Neuronal stem cell (in vitro differentiated cells): ENCODE measurements at places on chromosomes 4 and X.

DNA sequence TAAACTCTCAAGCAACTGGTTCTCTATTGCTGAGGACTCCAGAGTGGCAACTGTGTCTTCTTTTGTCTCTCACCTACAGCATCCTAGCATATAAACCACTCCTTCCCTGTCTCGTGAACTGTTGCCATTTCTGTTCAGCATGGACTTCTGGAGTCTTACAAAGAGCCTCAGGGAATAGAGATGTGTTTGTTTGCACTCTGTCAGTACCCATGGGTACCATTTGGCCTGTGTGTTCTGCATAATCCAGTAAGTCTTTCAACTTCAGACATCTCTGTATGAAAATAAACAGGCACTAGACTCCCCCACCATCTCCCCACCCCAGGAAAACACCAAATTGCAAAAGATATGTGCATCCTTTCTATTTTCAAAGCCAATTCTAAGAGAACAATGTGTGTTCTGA is 1351.6 kb upstream of the PABPC4L start:
- DNase-seq = peak; percentile 2

GRCh38 chr4:62018537-62018936 is 818.4 kb downstream of the ADGRL3 start:
- DNase-seq = no peak

- no peak for DNase-seq
These were observed 15.6 kb upstream of the UGT2A1 start for GRCh38 chr4:69668680-69669079.

DNA sequence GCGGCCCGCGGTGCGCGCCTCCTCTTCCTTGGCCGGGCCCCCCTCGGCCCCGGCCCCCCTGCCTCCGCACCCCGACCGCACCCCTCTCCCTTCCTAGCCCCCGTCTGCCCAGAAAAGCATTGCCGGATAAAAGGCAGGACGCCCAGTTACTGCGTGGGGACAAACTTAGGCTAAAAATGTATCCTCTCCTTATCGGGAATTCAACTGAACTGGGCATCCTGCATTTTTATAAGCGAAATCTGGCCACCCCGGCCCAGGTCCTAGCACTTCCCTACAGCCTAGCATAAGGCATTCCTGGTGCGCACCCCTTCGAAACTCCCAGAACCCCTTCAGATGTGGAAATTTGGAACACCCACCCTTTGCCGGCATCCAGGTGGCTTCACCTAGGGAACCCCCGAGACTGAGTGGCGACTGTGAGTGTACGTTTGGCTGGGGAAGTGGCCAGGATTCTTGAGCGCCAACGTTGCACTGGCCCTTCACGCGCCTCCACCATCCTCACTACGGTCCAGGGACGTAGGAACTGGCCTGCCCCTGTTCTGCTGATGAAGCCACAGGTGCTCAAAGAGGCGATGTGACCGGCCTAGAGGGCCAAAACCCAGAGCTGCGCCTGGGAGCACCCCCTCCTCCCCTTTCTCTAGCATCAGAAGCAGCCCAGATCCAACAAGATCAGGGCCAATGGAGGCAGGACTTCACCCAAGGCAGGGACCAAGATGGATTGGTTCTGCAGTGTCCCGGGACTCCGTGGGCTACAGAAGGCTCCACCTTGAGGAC is 5.7 kb upstream of the RNF4 start:
- no peak for DNase-seq

DNA sequence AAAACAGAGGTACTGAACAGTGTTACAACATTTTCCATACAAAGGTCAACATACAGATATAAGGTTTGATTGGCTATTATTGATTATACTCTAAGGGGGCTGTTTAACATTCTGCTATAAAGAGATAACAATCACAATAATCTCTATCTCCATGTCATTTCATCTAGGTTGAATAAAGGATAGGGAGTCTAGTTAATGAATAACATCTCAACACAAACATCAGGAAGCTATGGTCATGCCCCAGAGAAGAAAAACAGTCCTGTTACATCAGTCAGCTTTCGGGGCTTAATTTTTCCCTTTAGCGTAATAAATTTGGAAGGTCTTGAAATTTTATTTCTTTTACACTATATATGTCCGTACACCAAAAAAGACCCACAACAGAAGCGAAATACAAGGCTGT is 41.5 kb upstream of the DCAF8L2 start:
- no peak for DNase-seq

DNA sequence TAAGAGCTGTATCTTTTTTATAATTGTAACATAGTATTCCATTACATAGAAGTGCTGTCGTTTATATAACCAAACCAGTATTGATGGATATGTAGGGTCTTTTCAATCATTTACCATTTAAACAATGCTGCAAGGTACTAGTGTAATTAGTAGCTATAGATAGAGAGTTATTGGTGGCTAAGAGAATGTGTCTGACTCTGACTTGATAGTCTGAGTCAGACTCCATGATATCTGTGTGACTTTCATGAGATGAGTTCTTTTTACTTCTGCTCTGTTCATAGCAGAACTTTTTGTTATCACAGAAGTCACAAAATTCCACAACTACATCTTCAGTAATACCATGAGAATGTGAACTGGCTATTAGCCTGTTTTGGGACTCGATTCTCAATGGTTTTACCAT is 150.6 kb downstream of the FHIP1A start:
- DNase-seq = no peak

- DNase-seq = no peak
These were observed 558.2 kb downstream of the ZNF674 start for GRCh38 chrX:45986971-45987370.

- DNase-seq = peak; percentile 17
These were observed 91.6 kb downstream of the ANXA10 start for GRCh38 chr4:168183717-168184571.

- no peak for DNase-seq
These were observed 165.8 kb downstream of the NSUN7 start for GRCh38 chr4:40915318-40916217.

DNA sequence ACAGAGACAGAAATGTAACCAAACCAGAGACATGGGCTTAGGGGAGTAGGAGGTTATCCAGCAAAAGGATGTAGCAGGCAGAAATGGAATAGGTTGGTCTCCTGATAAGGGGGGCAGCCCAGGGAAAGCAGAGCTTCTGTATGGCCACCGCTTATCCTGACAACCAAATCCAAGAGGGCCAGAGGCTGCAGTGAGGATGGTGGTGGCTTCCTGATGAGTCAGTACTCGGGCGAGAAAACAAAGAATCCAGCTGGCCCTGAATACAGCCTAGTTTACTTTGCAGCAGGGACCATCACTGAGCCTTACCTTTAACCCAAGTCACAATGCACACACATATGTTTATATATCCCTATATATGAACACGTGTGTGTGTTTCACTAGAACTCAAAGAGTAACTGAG is 129.7 kb upstream of the FTHL17 start:
- DNase-seq = no peak

- no peak for DNase-seq
These were observed 38.5 kb downstream of the TMEM156 start for GRCh38 chr4:38993683-38994082.
